ENCODE measurements at places on chromosomes 13 and 19.

DNA sequence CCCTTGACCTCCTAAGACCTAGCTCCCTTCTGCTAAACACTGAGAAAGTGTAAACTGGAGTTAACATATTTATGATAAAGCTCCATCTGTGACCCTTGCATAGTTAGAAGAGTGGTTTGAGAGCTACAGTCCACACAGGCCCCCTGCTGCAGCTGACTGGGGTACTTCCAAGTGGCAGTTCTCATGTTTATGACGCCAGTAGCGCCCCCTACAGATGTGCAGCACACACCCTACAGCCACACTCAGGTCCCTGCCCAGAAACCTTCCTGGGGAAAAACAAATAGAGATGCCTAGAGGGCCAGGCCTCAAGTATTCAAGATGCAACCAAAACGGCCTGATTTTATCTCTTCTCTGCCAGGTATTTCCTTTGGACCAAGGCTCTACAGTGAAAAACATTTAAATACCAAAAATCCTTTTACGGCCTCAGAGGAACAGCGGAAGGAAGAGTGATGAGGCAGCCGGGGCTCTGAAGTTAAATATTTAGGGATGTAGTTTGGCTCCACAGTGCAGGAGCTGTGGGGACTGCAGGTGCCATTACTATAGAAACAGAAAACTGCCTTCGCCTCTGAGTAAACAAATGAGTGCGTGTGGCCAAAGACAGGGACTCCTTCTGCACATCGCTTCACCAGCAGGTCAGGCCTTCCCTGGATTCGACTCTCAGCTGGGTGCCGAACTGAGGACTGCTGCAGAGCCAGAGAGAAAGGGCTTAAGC lies 553.1 kb downstream of the EFNB2 start:
- DNase-seq: no peak

DNA sequence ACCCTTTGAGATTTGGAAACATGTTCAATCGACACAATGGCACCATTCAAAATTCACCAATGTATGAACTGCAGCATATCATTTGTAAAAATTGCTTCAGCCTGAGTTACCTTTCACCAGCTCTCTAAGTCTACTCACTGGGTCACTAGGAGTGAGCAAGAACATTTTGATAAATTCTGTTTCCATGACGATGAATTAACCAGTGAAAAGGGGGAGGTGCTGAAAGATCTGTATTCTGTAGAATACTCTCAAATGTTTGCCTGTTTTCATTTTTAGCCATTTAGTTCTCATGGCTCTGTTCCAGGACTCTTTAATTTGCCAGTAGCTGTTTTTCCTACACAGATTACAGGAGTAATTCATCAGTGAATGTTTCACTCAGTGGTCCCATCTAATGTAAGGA lies 883.4 kb downstream of the DIAPH3 start:
- no peak for DNase-seq

DNA sequence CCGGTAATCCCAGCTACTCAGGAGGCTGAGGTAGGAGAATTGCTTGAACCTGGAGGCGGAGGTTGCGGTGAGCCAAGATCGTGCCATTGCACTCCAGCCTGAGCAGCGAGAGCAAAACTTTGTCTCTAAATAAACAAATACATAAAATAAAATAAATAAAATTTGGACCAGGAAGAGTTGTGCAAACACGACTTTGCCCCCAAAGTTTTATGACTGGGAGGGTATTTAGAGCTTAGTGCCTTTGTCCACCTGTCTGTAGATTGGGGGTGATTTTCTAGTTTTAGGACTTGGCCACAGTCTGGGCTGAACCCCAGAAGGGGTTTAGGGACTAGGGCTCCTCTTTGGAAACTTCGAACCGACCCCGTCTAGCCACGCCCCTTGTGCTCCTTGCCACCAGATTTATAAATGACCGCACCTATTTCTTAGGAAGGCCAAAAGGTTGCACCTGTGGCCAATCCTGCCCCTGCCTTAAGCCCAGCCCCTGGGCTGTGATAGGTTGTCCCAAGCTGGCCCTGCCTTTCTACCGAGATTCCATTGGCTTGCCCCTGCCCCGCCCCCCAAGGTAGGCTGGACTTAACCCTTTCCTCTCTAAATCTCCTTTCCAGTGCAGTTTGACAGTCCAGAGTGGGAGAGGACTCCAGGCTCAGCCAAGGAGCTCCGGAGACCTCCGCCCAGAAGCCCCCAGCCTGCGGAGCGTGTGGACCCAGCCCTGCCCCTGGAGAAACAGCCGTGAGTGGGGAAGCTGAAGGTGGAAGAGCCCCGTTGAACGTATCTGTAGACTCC lies 5.3 kb downstream of the SHD start:
- no peak for DNase-seq

GRCh38 chr19:12913011-12913561 lies 6.0 kb downstream of the SYCE2 start:
- DNase-seq: no peak

- no peak for DNase-seq
These were observed 379.7 kb downstream of the GPC5 start for GRCh38 chr13:91778123-91778522.

DNA sequence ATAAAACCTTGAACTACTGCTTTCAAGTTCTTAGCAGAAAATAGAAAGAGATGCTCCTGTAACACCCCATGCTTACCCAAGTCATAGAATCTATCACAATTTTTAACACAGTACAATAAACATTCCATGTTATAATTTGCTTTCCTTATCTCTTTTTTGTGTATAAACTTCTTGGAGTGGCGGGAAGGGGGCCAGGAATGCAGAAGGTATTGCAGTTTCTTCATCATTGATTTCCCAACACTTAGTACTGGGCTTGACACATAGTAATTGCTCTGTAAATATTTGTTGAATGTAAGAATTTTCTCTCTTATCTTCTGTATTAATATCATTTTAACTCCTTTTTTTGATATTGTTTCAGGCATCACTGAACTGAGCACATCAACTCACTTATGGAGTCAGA lies 535.8 kb downstream of the KCTD12 start:
- DNase-seq: no peak

- DNase-seq: no peak
These were observed 543.3 kb downstream of the FGF9 start for GRCh38 chr13:22214184-22214583.

GRCh38 chr13:110638814-110639806 lies 23.8 kb downstream of the NAXD start:
- DNase-seq: no peak

GRCh38 chr13:49314344-49314882 lies 66.7 kb downstream of the CDADC1 start:
- no peak for DNase-seq

GRCh38 chr13:80884056-80884785 lies 543.3 kb upstream of the SPRY2 start:
- no peak for DNase-seq

DNA sequence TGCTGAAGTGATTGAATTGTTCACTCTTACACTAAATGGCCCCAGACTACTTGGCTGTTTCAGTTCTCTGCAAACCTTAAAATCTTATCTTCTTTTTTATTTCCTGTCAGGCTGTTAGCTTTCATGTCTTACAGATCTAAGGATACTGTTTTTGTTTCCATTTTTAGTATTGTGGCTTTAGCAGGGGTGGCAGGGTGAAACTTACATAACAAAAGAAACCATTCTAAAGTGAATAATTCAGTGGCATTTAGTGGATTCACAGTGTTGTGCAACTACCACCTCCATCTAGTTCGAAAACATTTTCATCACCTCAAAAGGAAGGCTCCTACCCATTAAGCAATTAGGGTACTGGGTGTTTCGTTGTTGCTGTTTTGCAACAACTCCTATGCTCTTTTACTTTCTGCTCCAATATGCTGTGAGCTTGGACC lies 19.8 kb downstream of the TMEM272 start:
- no peak for DNase-seq

- no peak for DNase-seq
These were observed 362.1 kb downstream of the EFNB2 start for GRCh38 chr13:106173346-106173745.
